ENCODE measurements at places on chromosomes 3 and 15.

DNA sequence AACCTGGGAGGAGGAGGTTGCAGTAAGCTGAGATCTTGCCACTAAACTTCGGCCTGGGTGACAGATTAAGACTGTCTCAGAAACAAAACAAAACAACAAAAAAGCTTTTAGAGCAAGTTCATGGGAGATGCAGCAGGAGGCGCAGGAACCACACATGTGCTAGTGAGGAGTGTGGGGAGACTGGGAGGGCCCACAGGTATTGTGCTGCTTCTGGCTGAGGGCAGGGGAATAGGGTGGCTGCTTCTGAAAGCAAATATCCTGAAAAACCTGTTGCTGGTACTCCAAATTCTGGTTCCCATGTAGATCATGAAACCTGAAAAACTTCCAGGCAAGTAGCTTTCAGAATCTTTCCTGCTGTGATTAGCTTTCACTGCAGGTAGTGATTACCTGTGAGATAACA lies 22.1 kb downstream of the TYRO3 start:
- no peak for DNase-seq

DNA sequence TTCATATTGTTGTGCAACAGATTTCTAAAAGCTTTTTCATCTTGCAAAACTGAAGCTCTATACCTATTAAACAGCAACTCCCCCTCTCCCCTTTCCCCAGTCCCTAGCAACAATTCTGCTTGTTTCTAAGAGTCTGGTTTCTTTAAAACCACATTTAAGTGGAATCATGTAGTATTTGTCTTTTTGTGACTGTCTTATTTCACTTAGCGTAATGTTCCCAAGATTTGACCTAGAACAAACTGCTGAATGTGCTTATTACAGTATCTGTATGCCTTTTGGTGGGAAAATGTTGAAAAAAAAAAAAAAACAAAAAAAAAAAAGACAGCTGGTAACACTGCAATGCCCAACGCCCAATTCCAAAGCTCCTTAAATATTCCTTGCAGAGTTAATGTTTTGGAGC lies 19.5 kb upstream of the SPESP1 start:
- DNase-seq = no peak

- DNase-seq = no peak
Observed at GRCh38 chr3:32667072-32667582, 17.9 kb upstream of the CNOT10 start.

DNA sequence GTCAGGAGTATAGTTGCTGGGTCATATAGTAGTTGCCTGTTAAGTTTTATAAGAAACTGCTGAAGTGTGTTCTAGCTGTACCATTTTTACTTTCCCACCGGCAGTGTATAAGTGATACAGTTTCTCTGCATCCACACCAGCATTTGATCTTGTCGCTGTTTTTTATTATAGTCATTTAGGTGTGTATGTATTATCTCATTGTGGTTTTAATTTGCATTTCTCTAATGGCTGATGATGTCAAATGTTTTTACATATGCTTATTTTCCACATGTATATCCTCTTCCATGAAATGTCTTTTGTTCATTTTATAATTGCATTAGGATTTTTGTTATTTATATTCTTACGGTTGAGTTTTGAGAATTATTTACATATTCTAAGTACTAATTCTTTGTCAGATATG lies 254.3 kb downstream of the CLSTN2 start:
- DNase-seq = no peak

DNA sequence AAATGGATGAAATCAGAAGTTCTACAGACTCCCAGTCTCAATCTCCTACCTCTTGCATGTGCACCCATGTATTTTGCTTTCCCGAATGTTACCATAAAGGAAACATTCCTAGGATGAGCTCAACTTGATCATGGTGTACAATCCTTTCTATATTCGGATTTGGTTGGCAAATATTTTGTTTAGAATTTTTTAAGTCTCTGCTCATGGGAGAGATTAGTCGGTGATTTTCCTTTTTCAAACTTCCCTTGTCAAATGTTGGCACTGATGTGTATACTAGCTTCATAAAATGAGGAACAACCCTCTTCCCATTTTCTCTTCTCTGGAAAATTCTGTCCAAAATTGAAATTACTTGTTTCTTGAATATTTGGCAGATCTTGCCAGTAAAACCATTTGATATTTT lies 317.6 kb upstream of the RASGRP1 start:
- no peak for DNase-seq

- no peak for DNase-seq
Observed at GRCh38 chr3:10883478-10884234, 67.6 kb downstream of the SLC6A11 start.

GRCh38 chr3:184228376-184229137 lies 828 bp upstream of the VWA5B2 start:
- DNase-seq = no peak

- DNase-seq = no peak
Observed at GRCh38 chr3:8736436-8736835, 2.8 kb downstream of the CAV3 start.

- no peak for DNase-seq
Observed at GRCh38 chr3:71052716-71053115, 530.8 kb downstream of the FOXP1 start.

DNA sequence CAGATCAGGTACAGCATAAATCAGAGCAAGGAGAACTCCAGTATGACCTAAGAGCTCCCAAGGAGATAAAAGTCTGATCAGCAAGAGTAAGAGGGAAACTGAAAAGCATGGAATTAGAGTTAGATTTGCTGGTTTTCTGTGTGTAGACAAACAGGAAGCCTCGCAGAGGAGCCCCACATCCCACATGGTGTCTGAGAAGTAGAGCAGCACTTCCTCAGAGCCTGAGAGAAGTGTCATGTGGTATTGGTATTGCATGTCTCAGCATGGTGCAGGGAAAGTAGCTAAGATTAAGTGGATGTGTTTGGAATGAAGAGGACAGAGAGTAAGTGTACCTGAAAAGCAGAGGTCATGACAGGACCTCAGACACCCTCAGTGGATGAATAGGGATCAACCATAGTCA lies 175.4 kb upstream of the GBE1 start:
- DNase-seq = peak; percentile 14

- no peak for DNase-seq
Observed at GRCh38 chr3:40923143-40923542, 276.2 kb upstream of the CTNNB1 start.

DNA sequence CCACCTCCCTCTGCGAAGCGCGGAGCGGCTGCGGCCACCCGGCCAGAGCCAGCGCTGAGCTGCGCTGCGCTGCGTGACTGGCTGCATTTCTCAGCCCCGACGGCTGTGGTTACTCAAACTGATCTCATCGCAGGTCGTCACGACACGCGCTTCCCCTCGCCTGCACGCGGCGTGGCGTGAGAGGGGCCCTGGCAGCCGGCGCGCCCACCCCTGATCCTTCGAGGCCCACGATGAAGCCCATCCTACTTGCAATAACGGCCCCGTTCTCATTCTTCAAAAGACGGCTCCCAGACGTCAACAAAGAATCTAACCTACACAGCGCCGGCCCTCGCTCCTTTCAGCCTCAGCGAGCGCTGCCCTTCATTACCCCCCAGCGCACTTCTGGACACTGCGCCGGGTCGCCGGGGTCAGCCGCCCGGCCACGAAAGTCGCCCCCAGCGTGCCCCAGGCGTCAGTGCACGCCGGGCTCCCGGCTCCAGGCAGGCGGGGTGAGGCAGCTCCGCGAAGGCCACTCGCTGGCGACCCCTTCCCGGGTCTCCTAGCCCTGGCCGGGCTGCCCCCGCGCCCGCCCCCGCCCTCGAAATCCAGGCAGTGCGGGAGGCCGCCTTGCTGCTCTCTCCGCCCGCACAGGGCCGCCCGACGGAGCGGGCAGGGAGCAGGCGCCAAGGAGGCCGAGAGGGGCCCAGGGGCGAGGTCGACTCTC lies 9.9 kb upstream of the LEKR1 start:
- no peak for DNase-seq

DNA sequence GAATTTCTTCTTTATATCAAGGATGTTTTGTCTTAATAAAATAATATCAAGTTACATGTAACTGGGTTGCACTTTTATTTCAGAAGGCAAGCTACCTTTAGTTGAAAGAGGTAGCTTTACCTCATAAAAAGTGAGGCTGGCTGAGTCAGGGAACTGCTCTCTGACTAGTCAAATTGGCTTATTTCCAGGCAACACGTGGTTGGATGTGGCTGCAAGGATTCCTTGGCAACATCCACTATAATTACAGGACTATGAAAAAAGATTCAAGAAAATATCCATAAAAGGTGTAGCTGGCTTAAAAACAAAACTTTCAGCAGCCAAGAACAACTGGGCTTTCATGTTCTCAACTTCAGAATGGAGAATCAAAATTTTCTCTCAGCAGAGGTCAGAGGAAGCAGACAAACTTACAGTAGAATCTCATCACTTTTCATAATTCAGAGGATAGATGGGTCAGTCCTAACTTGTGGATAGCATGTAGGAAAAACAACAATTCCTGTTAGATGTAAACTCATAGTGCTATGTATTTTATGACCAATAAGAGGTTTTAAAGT lies 779.1 kb downstream of the MECOM start:
- DNase-seq = no peak

DNA sequence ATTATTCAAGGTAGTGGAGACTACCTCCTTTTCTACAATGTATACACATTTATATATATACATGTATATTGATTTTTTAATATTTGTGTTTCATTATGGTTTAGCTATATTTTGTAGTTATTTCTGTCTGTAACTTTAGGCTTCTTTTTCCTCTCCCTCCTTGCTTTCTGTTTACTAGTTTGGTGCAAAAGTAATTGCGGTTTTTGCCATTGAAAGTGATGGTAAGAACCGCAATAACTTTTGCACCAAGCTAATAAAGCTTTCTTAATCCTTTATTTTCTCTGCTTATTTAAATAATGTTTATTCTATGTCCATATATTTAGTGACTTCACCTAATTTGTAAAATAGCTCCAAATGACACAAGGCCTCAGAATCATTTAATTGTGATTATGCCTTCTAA lies 195.3 kb upstream of the PLSCR5 start:
- DNase-seq = no peak

GRCh38 chr3:28042707-28043106 lies 198.7 kb upstream of the CMC1 start:
- DNase-seq = no peak

GRCh38 chr3:194960446-194961032 lies 274.9 kb downstream of the FAM43A start:
- DNase-seq = no peak

Data from AML-193 (cell line).